Islet precursor cell (in vitro differentiated cells): ENCODE measurements at places on chromosomes 6 and 20.
A peak's percentile ranks its signal among the peaks of the same experiment; 100 is the strongest.

- no peak for DNase-seq
Observed at GRCh38 chr6:145315982-145316600, 419.2 kb downstream of the EPM2A start.

- DNase-seq, result no peak
Observed at GRCh38 chr20:24118034-24118433, 129.5 kb upstream of the GGTLC1 start.

DNA sequence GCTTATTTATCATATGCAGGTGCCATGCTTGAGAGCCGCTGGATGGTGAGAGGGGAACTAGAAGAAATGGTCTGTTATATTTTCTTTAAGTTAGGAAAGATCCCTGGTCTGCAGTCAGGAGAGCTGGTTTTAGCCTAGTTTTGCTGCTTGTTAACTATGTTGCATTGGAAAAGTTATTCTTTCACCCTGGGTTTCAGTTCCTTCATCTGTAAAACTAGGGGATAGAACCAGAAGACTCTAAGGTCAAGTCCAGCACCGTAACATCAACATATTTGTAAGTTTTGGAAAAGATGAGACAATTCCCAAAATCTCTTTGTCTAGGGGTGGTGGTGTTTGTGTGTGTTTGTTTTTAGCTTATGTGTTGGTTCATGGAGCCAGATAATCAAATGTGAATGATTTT is 304.0 kb downstream of the QKI start:
- DNase-seq, result no peak

- DNase-seq, result no peak
Observed at GRCh38 chr6:120493505-120493904, 840.8 kb downstream of the TBC1D32 start.

DNA sequence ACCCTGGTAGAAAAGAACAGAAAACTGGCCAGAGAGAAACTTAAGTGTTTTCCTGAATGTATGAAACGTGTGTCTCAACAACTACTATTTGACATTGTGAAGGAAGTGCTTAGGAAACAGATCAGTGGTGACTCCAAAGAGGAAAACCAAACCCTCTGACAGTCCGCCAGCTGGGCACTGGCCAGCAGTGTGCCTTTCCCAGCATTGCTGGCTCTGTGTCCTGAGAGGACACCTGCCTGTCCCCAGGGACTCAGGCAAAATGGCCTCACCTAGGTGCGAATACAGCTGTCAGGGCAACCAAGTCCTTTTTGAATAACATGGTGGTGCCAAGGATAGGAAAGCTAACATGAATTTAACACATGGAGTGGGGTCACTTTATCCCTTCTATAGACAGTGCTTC is 72.5 kb downstream of the NDUFAF5 start:
- DNase-seq, result no peak

- DNase-seq, result peak; percentile 96
Observed at GRCh38 chr6:111663692-111664564, 58.2 kb upstream of the TRAF3IP2 start.

DNA sequence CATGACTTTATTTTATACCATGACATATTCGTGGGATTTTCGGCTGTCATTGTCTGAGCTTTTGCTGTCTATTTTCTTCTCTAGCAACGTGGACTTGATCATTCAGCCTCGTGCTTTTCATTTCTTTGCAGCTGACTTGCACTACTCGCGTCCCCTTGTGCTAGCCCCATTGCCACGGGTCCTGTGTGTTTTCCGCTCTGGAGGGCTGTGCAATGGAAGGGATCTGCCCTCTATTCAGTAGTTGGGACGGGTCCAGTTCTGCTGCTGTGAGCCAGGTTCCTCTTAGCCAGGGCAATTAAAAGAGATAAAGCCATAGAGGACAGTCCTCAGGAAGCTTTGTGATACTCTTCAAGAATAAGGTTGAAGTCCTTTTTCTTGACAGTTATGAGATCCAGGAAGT is 17.6 kb downstream of the NEDD9 start:
- no peak for DNase-seq

- peak; percentile 92 for DNase-seq
Observed at GRCh38 chr20:57622579-57623381, 2.6 kb upstream of the ZBP1 start.

DNA sequence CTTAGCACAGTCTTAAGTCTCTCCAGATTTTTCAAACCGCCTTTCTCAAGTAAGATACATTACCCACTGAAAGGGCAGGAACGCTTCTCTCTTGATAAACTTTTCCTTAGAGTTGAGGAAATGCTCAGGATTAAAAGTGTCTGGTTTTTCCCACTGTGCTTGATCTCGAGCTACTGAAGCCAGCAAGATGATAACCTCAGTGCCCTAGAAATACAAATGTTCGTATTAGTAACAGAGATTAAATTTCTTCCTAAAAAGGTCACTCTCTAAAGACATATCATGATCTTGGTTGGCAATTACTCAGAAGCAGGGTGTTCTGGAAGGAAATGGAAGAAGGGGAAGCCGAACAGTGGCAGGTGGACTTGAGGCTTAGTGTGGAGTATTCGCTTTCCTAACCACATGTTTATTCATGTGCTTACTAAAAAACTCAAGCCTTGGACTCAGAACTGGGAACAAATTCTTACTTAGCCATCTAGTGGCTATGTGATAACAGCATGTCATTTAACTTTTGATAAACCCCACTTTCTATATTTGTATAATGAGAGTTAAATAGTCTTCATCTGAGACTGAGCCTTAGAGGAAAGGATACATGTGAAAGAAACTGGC is 20.1 kb downstream of the C6orf141 start:
- no peak for DNase-seq
